ENCODE measurements at places on chromosomes 1 and 21. TPM values are rescaled to one million over a fixed set of nuclear protein-coding genes. Genes with fewer than 3 reads are reported as not detected.

- no peak for DNase-seq
Observed at GRCh38 chr1:202850593-202851362, 38.2 kb downstream of the RABIF start.

AMY1C gene
- not detected for total RNA-seq

- DNase-seq, result no peak
Observed at GRCh38 chr21:42784896-42785451, 94.4 kb downstream of the WDR4 start.

- DNase-seq, result no peak
Observed at GRCh38 chr1:109761227-109762038, 2.3 kb downstream of the EPS8L3 start.
